Non-pigmented ciliary epithelial cell (primary cell): ENCODE measurements at places on chromosomes 2 and 18.
A peak's percentile ranks its signal among the peaks of the same experiment; 100 is the strongest.

DNA sequence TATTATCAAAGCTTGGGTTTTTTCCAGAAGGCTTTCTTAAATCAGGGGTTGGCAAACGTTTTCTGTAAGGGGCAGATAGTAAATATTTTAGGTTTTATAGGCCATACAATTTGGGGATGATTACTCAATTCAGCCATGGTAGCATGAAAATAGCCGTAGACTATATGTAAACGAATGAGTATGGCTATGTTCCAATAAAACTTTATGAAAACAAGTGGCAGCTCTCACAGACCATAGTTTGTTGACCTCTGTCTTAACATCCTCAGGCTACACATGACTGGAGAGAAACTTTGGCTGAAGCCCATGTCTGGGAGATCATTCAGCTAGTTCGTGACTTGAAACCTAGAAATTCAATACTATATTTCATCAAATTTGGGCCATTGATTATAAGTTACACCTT lies 30.2 kb downstream of the UGP2 start:
- DNase-seq, result no peak

DNA sequence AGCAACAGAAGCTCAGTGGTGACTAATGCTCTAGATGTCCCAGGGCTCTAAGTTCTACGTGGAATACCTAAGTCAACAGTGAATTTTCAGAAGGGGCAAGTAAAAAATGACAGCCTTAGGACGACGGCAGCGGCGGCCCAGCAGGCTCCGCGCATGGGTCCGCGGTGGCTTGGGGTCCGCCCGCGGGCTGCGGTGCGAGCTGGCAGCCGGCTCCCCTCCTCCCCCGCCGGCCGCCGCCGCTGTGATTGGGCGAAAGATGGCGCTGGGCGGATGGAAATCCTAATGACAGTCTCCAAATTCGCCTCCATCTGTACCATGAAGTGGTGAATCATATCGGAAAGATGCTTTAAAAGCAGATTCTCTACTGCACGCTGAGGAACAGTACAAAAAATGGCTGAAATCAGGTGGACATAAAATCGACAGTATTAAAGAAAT lies 74.7 kb downstream of the HNRNPLL start:
- no peak for DNase-seq

- peak; percentile 80 for DNase-seq
Measured at GRCh38 chr2:28224648-28225472, 167.8 kb upstream of the FOSL2 start.

GRCh38 chr2:161004379-161004778 lies 155.8 kb upstream of the TANK start:
- no peak for DNase-seq

GRCh38 chr18:26792661-26793060 lies 72.8 kb downstream of the AQP4 start:
- peak; percentile 44 for DNase-seq

- DNase-seq, result no peak
Measured at GRCh38 chr2:210562502-210563080, 6.2 kb downstream of the CPS1 start.

DNA sequence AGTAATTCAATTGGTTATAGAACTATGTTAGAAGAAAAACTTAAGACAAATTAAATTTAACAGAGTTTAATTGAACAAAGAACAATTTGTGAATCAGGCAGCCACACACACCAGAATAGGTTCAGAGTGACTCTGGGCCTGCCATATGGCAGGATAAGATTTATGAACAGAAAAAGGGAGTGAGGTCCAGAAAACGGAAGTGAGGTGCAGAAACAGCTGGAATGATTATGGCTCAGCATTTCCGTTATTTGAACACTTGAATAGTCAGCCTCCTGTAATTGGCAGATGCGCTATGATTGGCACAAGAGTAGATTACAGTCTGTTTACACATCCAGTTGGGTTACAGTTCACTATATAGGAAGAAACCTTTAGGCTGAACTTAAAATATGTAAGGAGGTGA lies 99.0 kb downstream of the MBD2 start:
- no peak for DNase-seq

- DNase-seq, result no peak
Measured at GRCh38 chr2:16055848-16056580, 115.7 kb downstream of the MYCN start.

- DNase-seq, result no peak
Measured at GRCh38 chr2:101030866-101031554, 28.9 kb downstream of the RPL31 start.

GRCh38 chr2:30201990-30202389 lies 29.3 kb upstream of the LBH start:
- no peak for DNase-seq

DNA sequence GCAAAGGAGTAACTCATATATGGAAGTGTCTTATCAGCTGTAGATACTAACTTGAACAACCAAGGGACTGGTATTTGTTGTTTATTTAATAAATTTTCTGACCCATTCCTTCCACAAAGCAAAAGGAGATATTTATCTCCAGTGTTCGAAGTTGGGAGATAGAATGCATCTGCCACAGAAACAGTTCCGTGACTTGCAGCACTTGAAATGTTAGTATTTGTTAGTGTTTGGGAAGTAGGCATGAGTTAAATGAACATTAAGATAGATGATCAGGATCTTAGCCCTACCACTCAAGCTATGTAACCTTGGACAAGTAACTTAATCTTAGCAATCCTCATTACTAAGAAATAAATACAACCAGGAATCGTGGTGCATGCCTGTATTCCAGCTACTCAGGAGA lies 12.1 kb upstream of the SULT1C4 start:
- DNase-seq, result no peak

DNA sequence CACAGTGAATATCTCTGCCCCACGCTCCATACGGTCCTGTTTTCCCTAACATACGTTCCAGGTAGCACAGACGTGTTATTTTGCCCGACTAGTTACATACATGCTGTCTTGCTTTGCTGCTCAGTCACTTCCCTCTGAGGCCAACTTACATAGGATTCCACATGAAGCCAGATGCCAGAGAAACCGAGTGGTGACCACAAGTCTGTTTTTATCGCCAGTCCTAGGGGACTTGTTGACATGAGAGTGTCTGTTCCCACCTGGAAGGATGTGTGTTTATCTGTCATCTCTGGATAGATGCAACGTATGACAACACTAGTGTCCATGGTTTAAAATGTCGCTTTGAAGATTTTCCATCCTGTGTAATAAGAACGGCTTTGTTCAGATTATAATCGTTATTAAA lies 32.6 kb downstream of the PMAIP1 start:
- DNase-seq, result no peak

DNA sequence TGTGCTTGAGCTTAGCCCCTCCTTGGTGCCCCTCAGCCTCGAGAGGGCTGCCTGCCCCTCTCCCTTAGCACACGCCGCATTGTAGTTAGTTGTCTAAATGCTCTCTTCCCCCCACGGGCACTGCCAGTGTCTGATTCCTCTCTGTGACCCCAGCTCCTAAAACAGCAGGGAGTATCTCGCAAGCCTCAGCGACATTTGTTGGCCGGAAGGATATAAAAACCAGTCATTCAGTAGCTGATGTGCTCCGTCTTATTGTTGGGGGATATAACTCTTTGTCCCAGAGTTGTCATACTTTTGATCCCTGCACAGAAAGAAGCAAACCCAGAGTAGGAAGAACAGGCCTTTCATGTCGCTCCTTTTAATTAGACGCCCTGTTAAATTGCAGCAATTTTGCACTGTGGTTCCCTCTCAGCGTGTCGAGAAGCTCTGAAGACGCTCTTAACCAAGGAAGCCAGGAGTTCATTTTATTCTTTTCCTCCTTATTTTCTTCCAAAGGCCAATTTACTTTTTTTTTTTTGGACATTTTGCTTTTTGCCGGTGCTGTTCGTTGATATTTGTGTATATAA lies 201.8 kb downstream of the KLHL29 start:
- DNase-seq, result no peak

DNA sequence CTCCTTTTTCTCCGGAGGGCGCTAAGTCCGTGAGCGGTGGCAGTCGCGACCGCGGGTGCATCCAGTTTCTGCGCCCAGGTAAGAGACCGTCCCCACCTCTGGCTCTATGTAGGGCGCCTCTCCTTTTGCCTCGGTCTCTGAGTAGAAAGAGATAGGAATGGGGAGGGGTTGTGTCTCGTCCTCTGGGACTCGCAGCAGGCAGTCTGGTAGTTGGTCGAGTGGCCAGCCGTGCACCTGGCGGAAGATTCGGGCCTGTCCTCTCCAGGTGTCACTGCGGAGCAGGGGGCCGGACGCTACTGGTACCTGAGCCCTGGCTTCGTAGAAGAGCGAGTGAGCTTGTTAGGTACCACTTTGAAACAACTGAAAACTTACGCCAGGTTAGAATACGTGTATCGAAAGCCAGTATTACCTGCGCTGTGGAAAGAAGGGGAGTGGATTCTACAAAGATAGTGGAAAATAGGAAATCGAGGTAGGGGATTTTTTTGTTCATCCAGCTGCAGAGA lies 403 bp downstream of the MAP2 start:
- no peak for DNase-seq

DNA sequence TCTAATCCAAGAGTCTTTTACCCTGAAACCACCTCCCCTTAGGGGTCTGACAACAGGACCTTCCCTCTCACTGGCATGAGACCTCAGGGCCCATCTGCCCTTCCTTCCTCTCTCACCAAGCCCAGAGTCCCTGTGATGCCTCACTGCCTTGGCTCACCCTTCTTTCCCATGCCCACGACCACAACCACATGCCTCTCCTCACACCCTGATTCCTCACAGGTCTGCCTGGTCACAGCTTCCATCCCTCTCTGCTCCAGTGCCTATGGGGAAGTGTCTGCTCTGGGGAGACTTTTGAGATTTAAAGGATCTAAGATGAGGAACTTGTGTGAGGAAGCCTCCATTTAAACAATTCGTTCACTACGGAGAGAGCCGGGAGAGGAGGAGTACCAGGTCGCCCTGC lies 98.9 kb upstream of the SH3BP4 start:
- DNase-seq, result no peak

DNA sequence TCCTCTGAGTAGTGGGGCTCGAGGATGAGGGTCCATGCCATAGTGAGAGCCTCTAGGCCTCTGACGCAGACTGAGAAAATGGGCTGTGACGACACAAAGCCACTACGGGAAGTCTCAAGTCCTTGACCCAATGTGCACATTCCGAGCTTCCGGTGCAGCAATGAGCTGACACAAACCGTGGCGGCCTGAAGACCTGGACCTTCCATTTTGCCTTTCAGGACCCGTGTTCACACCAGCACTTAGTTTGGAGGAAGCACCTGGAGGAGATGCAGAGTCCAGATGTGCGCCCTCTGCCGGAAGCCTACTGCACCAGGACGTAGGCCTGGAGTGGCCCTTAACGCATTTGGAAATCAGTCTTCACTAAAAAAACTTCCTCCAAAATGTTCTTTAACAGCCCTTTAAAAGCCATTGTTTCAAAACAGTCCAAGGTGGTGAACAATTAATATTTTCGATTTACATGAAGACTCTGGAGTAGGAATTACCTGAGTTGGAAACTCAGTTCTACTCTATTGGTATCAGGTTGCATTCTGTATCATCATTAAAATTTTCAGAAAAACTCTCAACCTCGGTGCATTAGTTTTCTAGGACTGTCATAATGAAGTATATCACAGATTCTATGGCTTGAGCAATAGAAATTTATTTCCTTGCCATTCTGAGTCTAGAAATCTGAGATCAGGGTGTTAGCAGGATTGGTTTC lies 33.9 kb downstream of the BMP10 start:
- no peak for DNase-seq

- no peak for DNase-seq
Measured at GRCh38 chr2:113225263-113226259, 51.8 kb downstream of the PSD4 start.

GRCh38 chr2:197786010-197786877 lies 1.1 kb upstream of the BOLL start:
- no peak for DNase-seq

DNA sequence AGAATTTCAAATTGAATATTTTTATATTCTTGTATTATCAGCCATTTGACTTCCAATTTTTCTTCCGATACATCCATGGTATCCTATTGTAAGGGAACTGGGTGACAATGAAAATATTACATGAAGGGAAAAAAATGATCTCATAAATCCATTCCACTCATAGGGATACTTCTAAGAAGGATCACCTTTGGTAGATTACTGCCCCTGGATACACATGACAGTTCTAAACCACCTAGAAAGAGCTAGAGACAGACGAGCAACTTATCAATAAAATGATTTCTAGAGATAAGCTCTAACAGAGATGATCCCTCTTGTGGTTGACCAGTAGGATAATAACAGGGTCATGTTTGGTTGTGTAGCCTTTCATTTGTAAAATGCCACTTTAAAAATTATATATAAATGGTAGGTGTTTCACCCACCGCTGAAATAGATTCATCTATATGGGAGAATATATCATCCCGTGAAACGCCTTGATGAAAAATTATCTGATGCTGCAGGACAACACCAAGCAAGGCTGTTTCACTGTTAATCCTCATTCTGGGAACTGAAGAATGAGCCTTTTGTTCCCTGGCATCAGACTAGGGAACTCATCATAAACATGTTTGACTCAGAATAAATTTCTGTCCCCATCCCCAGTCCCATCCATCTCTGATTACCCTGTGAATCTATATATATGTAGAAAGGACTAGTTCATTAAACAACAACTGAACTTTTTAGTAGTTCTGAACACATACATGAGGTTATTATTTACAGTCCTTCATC lies 180.0 kb downstream of the TCF4 start:
- DNase-seq, result no peak

DNA sequence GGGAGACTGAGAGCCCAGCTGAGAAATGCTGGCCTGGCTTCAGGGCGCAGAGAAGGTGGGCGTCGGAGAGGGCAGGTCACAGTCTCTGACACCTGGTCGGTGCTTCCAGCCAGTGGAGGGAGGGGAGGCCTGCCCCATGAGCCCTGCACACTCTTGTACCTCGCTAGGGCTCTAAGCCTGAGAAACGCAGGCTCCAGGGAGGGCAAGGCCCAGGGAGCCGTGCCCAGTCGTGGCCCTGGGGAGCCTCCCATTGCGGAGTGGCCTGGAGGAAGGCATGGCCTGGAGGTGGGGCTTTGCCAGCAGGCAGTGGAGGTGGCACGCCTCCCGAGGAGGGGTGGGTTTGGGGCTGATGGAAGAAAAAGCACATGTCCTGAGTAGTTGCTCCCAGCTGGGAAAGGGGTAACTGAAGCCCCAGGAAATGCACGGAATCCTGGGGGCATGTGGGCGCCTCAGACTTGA lies 39.0 kb downstream of the MTERF4 start:
- no peak for DNase-seq

DNA sequence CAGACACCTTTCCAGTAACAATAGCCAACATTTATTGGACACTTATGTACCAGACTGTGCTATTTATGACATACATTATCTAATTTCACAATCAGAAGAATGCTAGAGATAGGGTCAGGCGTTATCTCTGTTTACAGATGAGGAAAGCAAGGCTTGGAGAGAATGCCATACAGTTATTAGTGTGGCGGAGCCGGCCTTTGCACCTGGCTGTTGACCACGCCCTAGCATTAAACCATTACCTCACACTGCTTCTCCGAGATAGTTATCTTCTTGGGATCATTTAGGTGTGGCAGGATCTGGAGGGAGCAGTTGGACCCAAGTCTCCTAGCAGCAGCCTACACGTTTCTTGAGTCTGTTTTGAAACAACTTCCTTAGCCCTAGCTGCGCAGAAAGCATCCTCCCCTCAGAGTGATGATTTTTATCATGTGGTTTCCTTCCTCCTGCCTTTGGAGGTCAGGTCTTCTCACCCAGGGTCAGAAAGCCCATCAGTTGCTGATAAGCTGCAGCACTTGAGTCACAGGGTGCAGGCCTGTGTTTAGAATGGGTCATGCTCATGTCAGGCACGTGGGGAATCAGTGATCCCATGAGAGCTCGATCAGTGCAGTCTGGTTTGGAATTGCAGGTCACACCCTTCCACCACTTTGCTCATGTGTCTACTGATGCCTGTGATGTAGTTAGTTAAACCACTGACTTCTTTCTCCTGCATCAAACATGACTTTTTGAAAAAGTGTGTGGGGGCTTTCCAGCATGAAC lies 118.2 kb downstream of the SPTBN1 start:
- no peak for DNase-seq

GRCh38 chr2:17231394-17231965 lies 286.8 kb downstream of the RAD51AP2 start:
- no peak for DNase-seq
